ENCODE measurements at places on chromosomes 6 and 20.
A peak's percentile ranks its signal among the peaks of the same experiment; 100 is the strongest.

DNA sequence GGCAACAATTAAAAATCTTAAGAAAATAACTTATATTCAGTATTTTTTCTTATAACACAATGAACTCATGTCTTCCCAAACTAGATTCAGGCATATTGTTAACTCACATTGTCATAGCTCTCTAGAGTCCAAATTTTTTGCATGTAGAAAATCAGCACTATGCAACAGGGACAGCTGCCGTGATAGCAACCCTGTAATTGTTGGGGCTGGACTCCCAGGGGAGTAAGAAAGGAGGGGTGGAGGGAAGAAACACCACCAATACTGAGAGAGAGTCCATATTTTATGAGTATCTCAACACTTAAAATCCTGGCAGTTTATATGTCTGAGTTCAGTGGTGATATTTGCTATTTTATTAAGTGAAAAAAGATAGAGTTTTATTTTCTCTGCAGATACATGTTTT is 89.6 kb upstream of the HS3ST5 start:
- no peak for DNase-seq

DNA sequence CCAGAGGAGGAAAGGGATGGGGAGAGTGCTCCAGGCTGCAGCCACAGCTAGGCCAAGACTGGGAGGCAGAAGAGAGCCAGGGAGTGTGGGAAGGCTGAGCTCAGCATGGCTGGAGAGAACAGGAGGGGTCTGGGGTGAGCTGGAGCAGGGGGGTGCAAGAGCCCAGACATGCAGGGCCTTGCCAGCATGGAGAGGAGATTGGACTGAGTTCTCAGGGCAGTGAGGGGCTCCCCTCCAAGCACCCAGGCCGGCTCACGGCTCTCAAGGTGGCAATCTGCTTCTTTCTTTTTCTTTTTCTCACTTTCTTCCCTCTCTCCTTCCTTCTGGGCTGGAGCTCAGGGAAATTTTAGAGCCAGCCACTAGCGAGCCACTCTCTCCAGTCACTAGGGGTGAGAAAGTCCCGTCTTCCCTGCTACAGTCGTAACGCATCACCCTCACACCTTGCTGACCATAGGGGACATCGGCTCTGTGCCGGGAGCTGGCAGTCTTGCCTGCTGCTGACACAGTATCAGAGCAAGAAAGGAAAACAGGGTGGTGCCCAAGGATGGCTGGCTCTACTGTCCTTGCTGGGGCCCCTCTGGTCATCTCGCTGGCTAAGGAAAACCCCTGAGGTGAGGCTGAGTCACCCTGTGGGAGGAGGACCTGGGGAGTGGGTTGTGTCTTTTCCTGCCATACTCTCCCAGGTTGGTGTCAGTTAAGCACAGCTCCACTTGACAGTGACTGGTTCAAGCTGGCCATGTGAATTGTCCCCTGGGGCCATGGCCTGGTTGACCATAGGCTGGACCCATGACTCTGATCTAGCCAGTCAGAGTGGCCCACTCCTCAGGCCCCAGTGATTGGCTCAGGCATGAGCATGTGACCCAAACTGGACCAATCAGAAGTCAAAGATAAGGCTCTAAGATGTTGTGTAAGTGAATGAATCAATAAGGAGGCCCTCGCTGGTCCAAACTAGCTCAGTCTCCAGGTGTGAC is 135.1 kb upstream of the PMEPA1 start:
- no peak for DNase-seq

DNA sequence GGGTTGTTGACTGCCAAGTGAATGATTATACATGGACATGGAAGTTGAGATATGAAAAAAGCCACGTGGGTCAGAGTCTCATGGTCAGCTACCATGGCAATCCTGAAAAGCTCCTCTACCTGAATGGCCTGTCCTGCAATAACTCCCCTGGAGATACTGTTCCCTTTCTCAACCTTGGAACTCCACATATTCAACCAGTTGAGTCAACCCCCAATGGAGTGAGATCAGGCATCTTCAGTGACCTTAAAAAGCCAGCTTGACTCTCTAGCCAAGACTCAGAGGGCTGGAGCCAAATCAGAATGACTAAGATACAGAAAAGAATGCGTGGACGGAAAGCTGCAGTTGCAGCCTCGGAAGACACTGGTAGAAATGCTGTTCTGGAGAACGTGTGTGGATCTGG is 341.3 kb downstream of the FOXA2 start:
- DNase-seq = no peak

GRCh38 chr20:25205277-25206062 is 10.0 kb downstream of the ENTPD6 start:
- DNase-seq = no peak

GRCh38 chr6:38688579-38689087 is 14.3 kb downstream of the GLO1 start:
- no peak for DNase-seq

- DNase-seq = no peak
Measured at GRCh38 chr6:65760285-65760684, 53.3 kb upstream of the EYS start.

DNA sequence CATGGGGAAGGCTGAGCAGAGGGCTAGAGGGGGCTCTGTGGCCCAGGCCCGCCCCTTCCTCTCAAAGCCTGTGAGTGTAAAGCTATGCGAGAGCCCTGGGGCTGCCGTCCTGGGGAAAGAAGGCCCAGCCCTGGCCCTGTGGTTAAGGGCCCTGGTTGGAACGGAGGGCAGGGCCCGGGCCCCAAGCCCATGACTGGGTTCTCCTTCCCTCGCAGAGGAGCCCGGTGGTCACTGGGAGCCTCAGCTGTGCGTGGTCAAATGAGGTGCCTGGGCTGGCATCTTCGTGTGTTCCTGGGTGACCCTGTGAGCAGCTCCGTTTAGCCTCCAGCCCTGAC is 56.0 kb downstream of the SMOC2 start:
- DNase-seq = no peak

DNA sequence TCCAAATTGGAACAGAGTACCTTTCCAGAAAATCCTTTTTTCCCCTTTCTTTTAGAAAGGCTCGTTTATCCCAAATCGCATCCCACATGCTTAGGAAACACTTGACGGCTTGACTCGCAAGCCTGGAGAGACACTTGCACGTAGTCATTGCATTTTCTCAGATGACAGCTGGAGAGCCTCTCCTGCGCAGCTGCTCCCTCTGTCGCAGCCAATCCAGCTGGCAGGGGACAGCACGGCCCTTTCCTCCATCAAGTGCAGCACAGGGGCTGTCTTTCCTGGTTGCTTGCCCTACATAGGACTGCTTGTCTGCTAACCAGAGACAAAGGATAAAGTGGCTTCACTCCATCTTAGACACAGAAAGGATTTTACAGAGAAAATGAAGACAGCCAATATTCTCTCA is 77.6 kb upstream of the RGS17 start:
- no peak for DNase-seq

DNA sequence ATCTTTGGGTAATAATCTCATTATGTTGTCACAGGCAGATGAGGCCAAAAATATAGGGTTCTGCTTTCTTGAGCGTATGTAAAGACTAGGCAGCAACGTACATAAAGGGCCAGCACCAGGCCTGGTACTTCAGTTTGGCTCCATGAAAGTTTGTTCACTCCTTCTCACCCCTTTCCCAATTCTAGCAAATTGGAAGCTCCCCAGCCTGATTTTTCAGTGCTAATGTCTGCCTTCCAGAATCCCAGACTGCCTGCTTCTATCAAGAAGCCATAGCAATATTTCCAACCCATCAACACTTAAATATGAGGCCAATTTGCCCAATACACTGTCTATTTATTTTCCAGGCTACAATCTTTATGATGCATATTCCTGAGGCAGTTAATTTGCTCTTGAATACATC is 93.4 kb upstream of the PTPRT start:
- DNase-seq = no peak

DNA sequence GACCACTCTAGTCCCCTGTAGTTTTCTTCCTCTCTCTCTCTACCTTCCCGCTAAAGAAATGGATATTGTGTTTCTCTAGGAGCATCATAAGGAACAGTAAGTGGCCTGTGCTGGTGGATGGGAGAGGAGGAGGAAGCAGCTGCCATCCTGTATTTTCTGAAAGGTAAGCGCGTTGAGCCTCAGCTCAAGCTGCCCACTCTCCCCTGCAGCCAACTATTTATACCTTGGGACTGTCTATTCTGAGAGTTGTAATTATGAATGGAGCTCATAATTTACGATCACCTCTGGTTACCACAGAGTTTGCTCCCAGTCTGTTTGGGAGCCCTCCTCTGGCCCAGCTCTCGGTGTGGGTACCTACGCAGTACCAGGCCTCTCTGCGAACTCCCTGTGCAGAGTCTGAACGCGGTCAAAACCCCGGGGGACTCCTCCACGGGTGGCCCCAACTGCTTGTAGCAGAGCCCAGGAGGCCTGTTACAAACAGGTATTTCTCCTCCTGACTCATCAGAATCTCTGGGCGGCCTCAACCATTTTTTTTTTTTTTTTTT is 285.4 kb downstream of the SMOC2 start:
- no peak for DNase-seq

DNA sequence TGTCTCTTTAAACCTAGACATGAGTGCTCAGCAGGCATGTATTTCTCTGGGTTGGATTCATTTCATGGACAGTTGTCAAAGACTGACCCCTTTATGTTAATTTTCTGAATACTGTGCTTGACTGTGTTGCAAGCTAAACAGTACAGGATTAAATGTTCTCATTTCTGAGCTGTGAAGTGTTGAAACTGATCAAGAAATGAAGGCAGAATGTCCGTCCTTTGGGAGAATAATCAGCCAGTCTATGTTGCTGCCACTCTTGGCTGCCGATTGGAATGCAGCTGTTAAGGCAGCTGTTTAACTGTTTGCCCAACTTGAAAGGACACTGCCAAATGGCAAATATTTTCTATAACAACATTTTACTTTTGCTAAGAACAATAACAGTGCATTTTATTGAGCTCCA is 87.3 kb downstream of the CEP57L1 start:
- no peak for DNase-seq

- DNase-seq = no peak
Measured at GRCh38 chr6:41607036-41607435, 31.2 kb upstream of the MDFI start.

- no peak for DNase-seq
Measured at GRCh38 chr6:25971187-25971821, 8.7 kb downstream of the TRIM38 start.

DNA sequence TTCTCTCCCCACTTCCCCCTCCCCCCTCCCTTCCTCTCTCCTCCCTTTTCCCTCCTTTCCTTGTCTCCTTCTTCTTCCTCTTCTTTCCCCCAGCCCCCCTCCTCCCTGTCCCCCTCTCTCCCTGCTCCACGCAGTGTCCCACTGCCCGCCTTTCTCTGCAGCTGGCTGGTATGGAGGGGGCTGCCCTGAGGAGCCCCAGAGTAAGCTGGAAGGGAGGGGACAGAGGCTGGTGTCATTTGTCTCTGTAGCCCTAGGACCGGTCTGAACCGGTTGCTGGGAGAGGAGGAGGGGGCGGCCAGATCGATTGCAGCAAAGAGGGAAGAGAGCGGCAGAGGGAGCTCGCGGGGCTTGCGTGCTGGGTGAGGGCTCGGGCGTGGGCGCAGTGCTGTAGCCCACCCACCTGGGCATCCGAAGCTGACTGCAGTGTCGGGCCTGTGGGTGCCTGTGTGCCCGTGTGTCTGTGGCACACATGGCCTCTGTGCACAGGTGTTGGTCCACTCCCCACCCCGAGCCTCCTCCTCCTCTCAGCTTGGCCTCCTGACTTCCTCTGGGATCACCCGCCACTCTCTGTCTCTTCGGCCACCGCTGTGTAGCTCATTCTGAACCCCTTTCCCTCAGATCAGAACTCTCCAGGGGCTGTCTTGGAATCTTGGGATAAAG is 50.6 kb downstream of the SRC start:
- no peak for DNase-seq

GRCh38 chr6:3431994-3432393 is 24.9 kb downstream of the SLC22A23 start:
- DNase-seq = no peak

DNA sequence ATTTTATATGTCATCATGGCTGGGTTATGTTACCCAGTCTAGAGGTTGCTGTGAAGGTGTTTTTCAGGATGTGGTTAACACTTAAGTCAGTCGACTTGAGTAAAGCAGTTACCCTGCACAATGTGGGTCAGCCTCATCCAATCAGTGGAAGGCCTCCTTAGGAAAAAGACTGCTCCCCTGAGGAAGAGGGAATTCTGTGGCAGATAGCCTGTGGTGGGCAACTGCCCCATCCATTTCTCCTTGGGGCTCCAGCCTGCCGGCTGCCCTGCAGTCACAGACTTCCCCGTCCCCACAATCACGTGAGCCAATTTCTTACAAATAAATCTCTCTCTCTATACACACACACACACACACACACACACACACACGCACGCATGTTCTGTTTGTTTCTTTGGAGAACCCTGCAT is 34.5 kb upstream of the MPC1 start:
- DNase-seq = peak; percentile 59

DNA sequence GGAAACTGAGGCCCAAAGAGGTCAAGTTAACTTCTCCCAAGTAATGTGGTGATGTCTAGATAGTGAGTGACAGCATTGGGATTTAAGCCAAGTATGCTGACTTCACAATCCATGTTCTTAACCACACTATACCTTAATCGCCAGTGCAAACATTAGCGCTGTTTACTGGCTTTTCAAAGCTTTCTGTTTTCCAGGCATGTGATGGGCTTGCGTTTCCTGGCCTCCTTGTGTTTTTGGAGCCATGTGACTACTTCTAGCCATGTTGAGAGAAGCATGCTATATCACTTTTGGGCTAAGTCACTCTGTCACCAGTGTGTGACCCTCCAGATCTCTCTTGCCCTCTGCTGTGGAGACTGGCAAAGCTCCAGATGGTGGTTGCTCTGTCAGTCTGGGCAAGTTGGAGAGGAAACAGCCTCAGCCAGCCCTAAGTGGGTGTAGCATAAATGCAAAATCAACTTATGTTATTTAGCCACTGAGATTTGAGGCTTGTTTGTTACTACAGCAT is 76.9 kb downstream of the ANKRD6 start:
- DNase-seq = no peak

DNA sequence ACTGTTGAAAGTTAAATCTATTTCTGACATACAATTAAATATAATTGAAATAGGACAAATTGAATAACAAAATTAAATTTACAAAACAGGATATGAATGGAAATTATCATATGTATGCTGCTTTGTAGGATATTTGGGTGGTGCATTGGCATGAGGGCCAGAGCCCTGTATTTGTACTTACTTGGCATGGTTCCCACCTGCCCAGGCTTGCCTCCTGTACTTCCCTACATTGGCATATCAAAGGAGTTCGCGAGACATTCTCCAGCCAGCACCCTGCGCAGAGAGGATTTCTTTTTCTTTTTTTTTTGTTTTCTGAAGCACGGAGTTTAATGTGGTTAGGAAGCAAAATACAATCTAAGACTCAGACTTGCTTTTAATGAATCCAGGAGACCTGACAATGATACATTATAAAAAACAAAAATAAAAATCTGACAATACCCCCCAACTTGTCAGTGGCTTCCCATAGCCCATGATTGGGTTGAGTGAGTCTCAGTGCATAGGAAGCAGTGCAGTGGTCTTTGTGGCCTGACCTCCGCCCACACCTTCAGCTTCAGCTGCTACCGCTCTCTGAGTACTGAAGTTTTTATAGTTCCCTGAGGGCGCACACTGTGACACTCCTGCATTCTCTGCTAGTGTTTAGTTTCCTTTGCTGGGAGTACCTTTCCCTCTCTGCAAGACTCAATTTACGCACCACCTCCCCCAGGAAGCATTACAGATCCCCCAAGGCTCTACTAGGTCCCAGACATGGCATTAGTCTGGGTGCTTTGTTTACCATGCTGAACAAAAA is 440.8 kb downstream of the UTRN start:
- no peak for DNase-seq

- no peak for DNase-seq
Measured at GRCh38 chr6:18425218-18425617, 38.1 kb downstream of the RNF144B start.

Measured in activated naive CD4-positive, alpha-beta T cell treated with anti-CD3 and anti-CD28 coated beads, Interleukin-2, amount 50 U/mL, for 72 hours (primary cell).